ENCODE measurements at places on chromosomes 4 and X.

DNA sequence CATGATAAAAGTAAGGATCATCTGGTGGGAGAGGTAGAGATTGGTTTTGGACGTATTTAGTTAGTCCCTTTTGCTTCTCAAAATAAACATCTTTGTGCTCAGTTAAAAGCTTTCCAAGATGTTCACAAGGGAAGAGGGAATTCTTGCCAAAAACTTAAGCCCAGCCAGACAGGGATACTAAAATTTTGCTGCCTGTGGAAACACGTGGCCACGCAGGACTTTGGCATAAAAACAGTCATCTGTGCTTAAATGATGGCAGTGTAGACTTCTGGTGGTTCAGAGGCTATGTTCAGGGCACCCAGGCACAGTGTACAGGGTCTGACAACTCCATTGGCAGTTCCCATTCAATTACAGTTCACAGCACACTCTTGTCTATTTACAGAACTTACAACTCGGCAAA, 93.2 kb upstream of the JADE1 start:
- DNase-seq = no peak

GRCh38 chr4:57233386-57233785, 123.2 kb upstream of the IGFBP7 start:
- DNase-seq = no peak

- no peak for DNase-seq
These were observed 200.5 kb downstream of the FAM133A start for GRCh38 chrX:93874554-93874953.

DNA sequence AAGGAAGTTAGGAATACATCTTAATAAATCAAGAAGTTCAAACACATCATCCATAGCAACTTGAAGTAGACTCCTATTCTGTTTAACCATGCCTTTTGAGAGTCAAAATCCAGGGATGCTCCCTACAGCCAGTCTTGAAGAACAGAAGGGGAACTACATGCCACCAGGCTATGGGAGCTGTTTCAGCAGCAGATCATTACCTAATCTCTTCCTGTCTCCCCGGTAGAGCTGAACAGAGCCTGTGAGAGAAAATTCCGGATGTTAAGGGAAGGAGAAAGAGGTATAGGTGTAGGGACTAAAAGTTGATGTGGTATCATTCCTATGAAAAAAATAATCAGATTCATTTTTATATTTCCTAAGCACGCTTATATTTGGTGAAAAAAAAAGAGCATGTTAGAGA, 352.2 kb downstream of the SPRY1 start:
- DNase-seq = no peak

DNA sequence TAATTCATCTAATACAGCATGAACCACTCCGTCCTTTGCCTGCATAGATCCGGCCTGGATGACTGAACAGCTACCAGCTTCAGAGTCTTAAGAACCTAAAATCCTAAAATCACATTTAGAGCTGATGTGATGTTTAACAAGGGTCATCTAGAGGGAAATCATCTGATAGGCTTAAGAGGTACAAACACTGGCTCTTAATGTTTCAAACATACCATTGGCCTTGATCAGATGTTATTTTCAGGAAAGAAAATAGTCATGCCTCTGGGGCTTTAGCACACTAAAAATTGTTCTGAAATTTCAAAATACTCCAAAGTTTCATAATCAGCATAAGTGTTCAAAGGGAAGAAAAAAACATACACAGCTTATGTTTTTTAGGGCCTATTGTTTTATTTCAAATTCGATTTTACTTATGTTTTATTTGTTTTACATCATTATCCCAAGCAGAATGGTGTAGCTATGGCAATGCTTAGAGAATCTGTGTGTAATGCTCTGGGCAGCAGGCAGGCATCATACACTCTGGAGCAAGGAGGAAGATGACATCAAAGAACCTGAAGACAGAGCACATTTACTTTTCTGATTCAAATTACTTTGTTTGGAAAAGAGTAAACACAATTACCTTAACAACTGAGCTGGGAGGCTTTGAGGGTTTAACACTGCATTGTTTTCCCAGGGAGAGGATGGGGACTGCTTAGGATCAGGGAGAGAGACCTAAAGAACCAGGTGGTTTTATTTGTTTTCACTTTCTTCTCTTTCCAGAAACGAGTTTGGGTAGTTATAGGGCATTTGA, 25.3 kb upstream of the LEF1 start:
- DNase-seq = no peak

DNA sequence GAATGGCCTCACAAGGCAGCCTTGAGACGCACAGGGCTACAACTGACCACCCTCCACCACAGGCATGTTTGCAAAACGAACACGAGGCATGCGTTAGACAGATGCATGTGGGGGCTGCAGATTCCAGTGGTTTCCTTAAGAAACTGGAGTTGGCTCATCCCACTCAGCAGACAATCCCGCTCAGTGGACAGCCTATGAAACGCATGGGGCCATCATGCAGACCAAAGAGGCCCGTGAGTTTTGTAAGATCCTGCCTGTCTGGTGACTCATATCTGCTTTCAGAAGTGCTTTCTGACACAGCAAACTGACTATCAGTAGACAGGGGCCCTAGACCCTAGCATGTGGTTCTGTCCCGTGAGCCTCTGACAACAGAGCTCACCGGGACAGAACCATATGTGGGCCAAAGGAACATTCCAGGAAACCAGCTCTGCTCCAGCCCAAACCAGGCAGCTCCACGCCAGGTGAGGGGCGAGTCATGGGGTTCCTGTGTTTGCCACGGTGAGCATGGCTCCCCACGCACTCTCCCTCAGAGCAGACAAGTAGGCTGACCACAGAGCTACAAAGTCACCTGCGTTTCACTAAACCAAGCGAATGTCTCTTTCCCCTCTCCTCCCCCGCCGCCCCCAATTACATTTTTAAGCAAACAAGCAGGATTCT, 74.4 kb downstream of the MTMR1 start:
- DNase-seq = peak; percentile 42

GRCh38 chrX:42135583-42136228, 212.4 kb upstream of the CASK start:
- no peak for DNase-seq

DNA sequence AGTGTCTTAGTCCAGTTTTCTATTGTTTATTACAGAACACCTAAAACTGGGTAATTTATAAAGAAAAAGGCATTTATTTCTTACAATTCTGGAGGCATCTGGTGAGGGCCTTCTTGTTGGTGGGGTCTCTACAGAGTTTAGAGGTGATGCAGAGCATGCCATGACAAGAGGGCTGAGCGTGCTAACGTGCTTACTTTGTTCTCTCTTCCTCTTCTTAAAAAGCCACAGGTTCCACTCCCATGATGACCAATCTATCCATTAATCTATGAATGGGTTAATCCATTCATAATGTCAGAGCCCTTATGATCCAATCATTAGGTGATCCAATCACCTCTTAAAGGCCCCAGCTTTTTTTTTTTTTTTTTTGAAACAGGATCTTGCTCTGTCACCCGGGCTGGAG, 291.5 kb upstream of the GALNTL6 start:
- DNase-seq = no peak

GRCh38 chr4:185232370-185232769, 23.0 kb downstream of the SNX25 start:
- DNase-seq = no peak

DNA sequence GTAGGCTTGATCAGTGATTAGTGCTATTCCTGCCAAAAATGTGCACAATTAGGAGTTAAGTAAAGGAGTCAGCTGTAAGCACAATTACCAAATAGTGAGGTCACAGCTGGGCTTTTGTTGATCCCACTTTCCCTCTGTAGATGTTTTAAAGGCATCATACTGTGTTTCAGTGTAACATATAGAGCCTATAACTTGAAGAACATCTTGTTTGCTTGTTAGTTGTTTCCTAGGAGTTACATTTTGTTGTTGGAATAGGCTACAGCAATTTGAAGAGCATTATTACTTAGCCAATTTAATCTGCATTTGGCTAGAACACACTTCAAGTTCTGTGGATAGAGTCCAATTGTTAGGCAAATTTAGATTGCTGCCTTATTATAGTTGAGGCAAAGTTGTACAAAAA, 210.7 kb upstream of the MAD2L1 start:
- DNase-seq = no peak

DNA sequence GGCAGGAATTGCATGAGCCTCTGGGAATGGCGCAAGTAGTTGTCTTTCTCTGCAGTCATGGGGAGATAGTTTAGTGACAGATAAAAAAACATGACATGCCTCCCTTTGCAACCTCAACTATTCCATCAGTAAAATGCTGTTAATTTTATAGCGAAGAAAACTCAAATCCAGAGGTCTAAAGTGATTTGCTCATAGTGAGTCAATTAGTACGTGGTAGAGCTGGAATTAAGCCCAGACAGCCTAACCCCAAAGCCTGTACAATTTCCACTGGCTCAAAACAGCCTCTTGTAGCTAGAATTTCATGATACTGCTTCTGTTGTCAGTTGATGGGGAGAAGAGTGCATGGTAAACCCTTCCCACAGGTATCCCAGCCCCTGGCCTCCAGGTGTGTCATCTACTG, 81.3 kb upstream of the TRPC5 start:
- no peak for DNase-seq

GRCh38 chr4:184929476-184929875, 88.8 kb upstream of the HELT start:
- DNase-seq = no peak

DNA sequence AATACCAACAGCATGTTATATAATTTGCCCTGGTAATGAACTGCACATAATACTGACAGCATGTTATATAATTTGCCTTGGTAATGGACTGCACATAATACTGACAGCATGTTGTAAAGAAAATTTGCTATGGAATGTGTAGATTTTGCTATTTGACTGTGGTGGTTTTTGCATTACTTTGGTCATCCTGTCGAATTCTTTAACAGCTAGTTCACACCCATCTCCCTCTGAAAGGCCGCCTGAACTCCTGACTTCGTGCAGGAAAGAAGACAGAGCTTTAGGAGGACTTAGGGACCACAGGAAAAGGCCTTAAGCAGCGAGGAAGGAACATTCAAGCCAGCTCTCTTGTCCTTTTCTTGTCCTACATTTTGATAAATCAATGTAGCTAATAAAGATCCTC, 45.2 kb upstream of the DCLK2 start:
- no peak for DNase-seq

DNA sequence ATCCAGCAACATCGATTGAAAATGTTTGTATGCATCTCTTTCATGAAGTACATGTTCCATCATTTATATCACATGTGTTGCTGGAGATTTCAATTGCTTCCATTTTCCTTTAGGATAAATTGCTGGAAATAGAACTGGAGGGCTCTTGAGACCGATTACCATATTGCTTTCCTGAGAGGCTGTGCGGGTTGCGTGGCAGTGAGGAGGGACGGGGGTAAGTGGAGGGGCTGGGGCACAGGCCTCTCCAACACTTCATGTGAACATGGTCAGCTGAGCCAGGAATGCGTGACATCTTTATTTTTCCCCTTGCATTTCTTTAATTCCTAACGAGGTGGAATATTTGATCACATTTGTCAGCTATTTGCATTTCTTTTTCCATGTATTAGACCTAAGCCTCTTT, 144.6 kb downstream of the TBL1X start:
- DNase-seq = no peak

Measured in HL-60 (cell line).